ENCODE measurements at places on chromosomes 1 and 21. TPM values are rescaled to one million over a fixed set of nuclear protein-coding genes. Genes with fewer than 3 reads are reported as not detected.

Gene LCE1B
- not detected for total RNA-seq

Gene SLC16A4
- total RNA-seq, result 113 TPM

Gene ITLN1
- total RNA-seq, result not detected

Gene CSMD2
- 0.22 TPM for total RNA-seq

Gene EPS15
- total RNA-seq, result 55.0 TPM

Gene OSCP1
- total RNA-seq, result 22.8 TPM

Gene LAD1
- total RNA-seq, result 33.3 TPM

Gene ADAMTSL4
- 3.5 TPM for total RNA-seq

Gene AMPD1
- total RNA-seq, result not detected

Gene KAZN
- 11.8 TPM for total RNA-seq

Gene FCRL2
- total RNA-seq, result not detected

Gene MYOG
- total RNA-seq, result not detected

Gene LZIC
- 18.1 TPM for total RNA-seq

Gene TMEM200B
- total RNA-seq, result 20.8 TPM

Gene MAP10
- total RNA-seq, result 2.0 TPM

Gene SPRR2A
- not detected for total RNA-seq

Gene C8A
- total RNA-seq, result not detected

Gene ARMH1
- total RNA-seq, result 0.22 TPM

Gene OR2L3
- total RNA-seq, result not detected

Gene C1orf210
- 0.39 TPM for total RNA-seq

Gene IGSF3
- total RNA-seq, result 120 TPM

Gene CYP4Z1
- not detected for total RNA-seq

Gene FAM72C
- under 0.01 TPM for total RNA-seq

Gene RCSD1
- total RNA-seq, result not detected

Gene PCSK9
- under 0.01 TPM for total RNA-seq

Gene LCE1E
- total RNA-seq, result not detected

Gene RNU5D-1
- total RNA-seq, result not detected

Gene TBX15
- not detected for total RNA-seq

Gene ELAVL4
- total RNA-seq, result not detected

Gene LEMD1
- total RNA-seq, result 14.5 TPM

Gene MMP23B
- total RNA-seq, result 73.0 TPM

Gene PRAMEF17
- total RNA-seq, result not detected

Gene FAM151A
- not detected for total RNA-seq
